Suprapubic skin (tissue), 4 donors: ENCODE measurements at places on chromosomes 7 and 10.

DNA sequence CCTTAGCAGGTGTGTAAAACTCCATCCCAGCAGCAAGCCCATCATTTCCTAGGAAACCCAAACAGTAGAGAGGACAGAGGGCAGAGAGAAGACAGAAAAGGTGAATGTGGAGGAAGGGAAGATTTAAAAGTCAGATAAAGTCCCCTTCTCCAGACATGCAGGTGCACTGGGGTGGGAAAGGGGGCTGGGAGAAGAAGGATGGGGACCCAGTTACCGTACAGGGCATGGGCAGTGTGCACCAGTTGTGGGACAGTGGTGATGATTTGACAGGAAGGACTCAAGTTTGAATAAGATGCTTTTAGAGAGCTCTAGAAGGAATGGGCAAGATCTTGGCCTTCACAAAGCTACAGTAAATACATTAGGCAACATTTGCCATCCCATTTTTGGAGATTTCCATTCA, 110.7 kb upstream of the PLXNA4 start:
- DNase-seq, result no peak

GRCh38 chr10:44399659-44400451, 15.0 kb upstream of the CXCL12 start:
- no peak for DNase-seq

DNA sequence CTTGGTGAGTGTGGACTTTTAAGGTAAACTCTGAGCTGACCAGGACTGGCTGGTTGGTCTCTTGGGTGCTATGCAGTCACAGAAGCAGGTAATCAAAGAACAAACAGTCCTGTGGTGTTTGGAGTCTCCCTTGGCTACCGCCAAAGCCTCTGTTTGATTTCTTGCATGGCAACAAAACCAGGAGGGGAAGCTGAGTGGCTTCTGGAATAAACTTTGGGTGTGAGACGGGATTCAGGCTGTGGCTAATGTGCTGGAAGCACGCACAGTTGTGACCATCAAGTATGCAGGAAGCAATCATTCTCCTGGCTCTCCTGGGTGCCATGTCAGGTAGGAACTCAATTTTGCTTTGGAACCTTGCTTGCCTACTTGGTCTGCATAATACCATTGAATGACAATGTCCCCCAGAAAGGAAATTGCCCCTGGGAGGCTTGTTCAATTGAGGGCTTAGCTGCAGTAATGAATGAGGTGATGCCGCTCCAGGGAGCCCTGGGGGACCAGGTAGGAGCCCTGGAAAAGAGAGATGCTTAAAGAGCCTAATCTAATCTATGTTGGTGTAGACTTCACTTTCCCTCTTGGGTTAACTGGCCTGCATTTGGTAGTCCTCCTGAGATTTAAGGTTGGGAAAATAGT, at the start of gene CDHR3:
Gene CDHR3, plus strand, starts transcription at position 227 of the 630 bp plus-strand sequence. Its CDS starts 55 bp downstream, at position 282.
- no peak for DNase-seq

DNA sequence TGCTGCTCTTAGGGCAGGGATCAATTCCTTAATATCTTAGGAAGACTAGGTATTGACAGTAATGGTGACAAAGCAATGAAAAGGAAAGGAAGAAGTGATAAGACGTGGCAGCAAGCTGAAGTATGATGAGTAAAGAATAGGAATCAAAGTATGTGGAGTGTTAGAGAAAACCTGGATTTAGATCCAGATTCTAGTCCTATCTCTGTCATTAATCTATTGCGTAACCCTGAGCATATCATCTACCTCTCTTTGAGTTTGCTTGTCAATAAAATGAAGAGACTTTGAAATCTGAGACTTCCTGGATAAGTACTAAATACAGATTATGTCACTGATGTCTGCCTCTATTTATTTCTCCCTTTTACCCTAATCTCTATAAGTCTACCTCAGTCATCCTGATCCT, 89.2 kb downstream of the PTEN start:
- DNase-seq, result no peak

GRCh38 chr7:77455321-77455720, 39.2 kb upstream of the GSAP start:
- DNase-seq, result no peak

- no peak for DNase-seq
These were observed 187.9 kb downstream of the PLXDC2 start for GRCh38 chr10:20004087-20004523.

DNA sequence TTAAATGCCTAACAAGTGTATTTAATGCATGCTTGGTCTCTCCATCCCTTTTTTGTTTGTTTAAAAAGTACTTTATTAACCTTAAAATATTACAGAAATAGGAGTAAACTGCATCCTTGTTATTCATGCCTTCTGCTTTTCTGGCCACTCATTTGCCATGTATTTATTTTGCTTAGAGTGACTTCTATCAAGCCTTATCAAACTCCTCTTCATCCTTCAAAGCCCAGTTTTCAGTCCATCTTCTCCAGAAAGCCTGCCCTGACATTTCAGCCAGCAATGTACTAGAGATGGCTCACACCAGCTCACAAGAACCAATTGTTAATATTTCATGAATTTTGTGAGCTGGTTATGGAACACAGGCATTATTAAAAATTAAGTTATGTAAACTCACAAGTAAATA, 82.8 kb downstream of the NHLRC2 start:
- no peak for DNase-seq

GRCh38 chr7:11078247-11078834, 104.7 kb downstream of the PHF14 start:
- no peak for DNase-seq

- DNase-seq, result no peak
These were observed 647.3 kb upstream of the GHITM start for GRCh38 chr10:83492004-83492403.

DNA sequence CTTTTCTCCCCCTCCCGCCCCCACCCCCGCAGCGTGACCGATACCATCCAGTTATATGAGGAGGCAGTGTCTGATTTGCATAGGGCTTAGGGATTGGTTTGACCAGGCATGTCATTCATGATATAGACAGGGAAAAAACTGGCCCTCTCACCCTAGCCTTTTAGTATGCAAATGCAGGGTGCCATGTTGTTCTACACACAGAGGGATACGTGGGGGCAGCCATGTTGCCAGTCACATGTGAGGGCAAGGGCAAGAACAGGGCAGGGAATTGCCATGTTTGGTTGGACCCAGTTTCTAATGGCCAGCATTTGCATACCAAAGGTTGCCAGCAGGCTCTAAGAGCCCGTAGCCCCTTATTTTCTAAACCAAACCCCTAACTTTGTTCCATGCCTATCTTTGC, 552.1 kb downstream of the SORCS1 start:
- no peak for DNase-seq

DNA sequence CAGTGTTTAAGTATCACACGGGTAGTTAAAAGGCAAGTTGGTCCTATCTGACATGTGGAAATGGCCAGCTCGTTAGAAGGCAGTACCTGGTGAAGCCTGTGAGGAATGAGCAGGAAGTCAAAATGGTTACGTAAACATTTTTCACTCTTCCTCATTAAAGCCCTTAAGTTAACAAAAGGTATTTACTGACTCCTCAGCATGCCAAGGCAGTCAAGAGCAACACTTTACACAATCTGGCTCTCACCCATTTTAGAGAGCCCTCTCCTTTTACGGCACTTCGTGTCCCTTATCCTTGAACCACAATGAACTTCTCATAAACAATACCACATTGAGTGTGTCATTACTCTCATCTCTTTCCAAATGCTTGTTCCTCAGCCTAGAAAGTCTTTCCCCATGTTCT, 11.0 kb upstream of the RSBN1L start:
- DNase-seq, result no peak

GRCh38 chr10:111984057-111984456, 199.5 kb downstream of the GPAM start:
- DNase-seq, result no peak

DNA sequence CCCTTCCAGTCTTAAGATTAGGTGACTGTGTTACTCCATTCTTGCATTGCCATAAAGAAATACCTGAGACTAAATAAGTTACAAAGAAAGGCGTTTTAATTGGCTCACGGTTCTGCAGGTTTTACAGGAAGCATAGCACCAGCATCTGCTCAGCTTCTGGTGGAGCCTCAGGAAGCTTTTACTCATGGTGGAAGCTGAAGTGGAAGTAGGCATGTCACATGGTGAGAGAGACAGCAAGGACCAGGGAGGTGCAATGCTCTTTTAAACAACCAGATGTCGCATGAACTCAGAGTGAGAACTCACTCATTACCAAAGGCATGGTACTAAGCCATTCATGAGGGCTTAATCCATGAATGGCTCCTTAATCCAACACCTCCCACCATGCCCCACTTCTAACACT, 34.0 kb upstream of the TMEM273 start:
- DNase-seq, result no peak

- DNase-seq, result no peak
These were observed 192.2 kb downstream of the SEMA3A start for GRCh38 chr7:84002348-84002747.

- no peak for DNase-seq
These were observed at the start of gene TRPV6 for GRCh38 chr7:142885311-142886230. TRPV6 (minus strand) TSS chr7:142885745.
